ENCODE measurements at places on chromosomes 1 and 21.

- DNase-seq, result peak; percentile 53
Observed at GRCh38 chr1:185938396-185938795, 204.2 kb downstream of the HMCN1 start.

DNA sequence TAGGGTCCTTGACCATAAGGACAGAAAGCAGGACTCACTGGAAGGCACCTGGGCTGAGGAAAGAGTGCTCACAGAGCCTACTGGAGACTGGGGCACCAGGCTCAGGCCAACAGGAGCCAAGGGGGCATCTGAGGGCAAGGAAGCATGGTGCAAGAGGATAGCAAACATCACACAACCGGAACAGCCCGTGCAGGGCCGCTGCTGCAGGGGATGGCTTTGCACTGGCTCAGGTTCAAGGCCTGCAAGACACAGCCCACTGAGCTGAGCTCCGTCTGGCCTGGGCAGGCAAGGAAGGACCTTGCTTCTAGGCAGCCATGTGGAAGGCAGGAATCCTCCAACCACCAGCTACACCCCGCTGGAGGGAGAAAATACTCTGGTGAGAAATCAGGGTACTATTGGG lies 59.8 kb upstream of the KIF26B start:
- DNase-seq, result no peak

GRCh38 chr1:212608959-212609700 lies 569 bp downstream of the ATF3 start:
- peak; percentile 24 for DNase-seq

DNA sequence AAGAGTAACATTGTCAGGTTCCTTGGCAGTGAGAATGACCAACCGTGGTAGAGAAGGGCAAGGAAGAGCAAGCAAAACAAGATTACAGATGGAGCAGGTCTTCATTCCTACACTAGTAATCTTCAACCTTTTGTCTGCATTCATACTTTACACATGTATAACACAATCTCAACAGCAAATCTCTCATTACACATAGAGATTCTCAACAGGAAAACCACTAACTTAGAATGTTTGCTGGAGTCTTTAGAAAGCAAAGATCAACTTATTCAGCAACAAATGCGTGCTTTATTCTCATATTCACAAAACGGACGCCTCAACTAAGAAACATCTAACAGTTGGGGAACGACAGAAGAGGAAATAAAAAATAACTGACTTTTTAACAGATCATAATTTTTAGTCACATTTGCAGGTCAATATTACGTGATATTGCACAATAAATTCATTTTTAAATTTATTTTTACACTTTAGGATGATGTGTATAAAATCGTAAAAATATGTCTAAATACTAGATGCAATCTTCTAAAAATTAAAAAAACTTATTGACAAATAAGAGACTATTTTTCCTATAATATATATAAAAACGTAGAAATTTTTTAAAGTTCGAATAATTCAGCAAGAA lies 82.9 kb downstream of the ARID4B start:
- no peak for DNase-seq

DNA sequence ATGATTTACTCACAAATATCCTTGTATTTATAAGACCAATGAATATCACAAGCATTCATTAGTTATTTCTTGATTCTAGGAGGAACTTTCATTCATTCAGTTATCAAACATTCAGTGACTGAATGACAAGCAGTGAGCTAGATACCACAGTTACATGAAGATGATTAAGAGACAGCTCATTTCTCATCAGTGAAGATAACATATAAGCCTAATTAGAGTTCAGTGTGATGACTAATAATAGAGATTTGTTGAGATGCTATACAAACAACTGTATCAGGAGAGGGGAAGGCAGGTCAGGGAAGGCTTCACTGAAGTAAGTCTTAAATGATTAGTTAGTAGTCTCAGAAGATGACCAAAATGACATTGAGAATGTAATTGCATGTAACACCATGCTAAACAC lies 14.6 kb upstream of the C1orf105 start:
- no peak for DNase-seq

GRCh38 chr1:168319691-168320090 lies 39.0 kb downstream of the TBX19 start:
- no peak for DNase-seq

DNA sequence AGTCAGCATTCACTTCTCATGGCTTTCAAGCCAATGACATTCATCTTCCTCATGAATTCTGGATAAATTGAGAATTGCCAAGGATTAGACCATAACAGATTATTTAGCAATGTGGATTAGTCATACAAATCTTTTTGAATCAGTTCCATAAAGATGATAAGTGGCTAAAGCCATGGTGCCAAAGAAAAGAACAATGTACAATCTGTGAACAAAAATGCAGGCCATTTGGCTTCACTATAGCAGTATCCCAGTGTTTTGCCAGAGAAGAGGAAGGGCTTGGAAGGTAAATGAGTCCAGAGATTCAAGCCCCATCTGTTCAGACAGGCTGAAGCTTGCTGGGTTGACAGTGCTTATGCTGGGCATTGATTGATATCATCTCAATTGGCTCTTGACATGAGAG lies 376.4 kb upstream of the LRRC7 start:
- DNase-seq, result no peak
